ENCODE measurements at places on chromosomes 2 and 18.
A peak's percentile ranks its signal among the peaks of the same experiment; 100 is the strongest.

DNA sequence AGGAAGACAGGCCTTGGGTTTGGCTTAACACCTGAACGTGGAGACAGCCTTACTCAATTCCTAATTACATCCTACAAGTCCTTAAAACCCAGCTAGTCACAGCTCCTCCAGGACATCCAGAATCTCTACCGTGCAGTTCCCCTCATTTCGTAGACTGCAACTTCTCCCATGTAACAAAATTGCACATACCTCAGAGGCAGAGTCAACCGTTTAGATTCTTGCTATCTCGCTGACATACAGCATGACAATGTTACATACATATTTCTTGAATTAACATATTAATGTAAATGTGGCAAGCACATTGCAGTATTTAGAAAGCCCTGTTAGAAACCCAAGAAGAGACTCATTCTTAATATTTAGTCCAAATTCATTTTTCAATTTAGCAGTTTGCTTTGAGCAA, 358.7 kb downstream of the SETBP1 start:
- DNase-seq = no peak

GRCh38 chr2:222736301-222736700, 64.8 kb downstream of the MOGAT1 start:
- no peak for DNase-seq

DNA sequence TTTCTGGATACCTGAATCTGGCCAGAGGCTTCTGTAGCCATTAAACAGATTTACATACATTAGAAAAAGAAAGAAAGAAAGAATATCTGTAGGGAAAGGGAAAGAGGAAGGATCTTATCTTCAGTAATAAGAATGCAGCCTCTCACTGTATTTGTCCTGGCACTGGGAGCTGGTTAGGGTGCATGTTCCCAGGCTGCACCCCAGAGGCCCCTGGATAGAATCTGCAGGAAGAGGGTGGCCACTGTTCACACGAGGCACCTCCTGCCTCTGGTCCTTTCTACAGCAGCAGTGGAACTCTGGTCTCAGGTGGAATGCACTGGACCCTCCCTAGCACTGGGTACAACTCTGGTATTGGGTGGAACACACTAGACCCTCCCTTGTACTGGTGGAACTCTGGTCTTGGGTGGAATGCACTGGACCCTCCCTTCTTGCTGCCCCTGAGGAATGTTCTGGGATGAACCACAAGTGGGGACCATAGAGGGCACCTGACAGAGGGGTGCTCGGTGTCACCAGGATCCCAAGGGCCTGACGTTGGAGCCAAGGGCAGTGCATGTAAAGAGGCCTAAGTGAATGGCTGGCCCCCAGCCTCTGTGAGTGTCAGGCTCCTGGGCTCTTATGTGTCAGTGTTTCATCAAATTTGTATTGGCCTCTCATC, 27.4 kb upstream of the PXDN start:
- no peak for DNase-seq

- no peak for DNase-seq
These were observed 733.6 kb upstream of the ZEB2 start for GRCh38 chr2:145253492-145253891.

DNA sequence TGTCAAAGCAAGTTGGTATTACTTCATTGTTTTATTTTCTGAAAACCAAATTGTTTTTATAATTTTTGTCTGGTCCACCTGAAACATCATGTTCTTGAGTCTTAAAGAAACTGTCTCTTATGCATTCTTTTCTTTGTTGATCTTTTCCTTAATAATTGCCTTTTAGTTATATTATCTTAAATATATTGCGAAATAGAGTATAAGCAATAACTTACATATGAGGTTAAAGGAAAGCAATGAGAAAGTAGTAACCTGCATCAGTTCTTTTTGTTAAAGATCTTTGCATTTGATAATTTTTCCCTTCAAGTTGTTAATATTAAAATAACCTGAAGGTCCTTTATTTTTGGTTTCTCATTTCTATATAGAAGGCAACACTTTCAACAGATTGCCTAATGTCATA, 315.0 kb downstream of the CTNNA2 start:
- DNase-seq = no peak

- DNase-seq = no peak
These were observed 49.2 kb upstream of the PPP1CB start for GRCh38 chr2:28702415-28702861.

- DNase-seq = no peak
These were observed 227.5 kb downstream of the HDAC4 start for GRCh38 chr2:239173301-239173700.

DNA sequence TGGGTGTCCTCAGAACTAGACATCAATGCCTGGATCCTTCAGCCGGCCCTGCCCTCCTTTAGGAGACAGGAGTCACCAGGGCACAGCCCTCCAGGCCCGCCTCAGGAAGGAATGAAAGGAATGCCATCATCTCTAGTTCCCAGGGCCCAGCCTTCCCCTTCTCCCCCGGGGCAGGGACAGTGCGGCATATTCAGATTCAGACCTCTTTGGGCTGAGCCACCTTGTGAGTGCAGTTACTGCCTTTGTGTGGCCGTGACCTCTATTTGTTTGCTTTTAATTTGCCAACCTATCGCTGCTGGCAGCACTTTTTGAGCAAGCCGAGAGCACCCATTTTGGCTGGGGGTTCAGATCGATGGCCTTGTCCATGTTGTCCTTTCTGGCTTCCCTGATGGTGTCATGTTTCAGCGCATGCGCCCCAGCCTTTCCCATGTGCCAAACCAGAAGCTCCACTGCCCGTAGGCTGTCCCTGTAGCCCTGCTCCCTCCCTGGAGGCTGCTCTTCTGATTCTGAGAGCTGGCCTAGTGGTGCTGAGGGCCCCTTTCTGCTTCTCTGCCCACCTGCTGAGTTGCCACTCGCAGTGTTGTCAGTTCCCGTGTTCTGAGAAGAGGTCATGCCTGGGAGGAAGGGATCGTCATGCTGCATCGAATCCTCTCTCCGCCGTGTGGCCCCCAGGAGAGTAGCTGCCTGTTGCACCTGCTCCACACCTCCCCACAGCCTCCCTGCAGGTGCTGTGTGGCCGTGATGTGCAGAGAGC, 10.9 kb downstream of the ANKRD23 start:
- peak; percentile 87 for DNase-seq

GRCh38 chr18:56652802-56653201, 1.6 kb downstream of the WDR7 start:
- DNase-seq = no peak

GRCh38 chr18:70243131-70243929, 37.8 kb upstream of the RTTN start:
- no peak for DNase-seq

DNA sequence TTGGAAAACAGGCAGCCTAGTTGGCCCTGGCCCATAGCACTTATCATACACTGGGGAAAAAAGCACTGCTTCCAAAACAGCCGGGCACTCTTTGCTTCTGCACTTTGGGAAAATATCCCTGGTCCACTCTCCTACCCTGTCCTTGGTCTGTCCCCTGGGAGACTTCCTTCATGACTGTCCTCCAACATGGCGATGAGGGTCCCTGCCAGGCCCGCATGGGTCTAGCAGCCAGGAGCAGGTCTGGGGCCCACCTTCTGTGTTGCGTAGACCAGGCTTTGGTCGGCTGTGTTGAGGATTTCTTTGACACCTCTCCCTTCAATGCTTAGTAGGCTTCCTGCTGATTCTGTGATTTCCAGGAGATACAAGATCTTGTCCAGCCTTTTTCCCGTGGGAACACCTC, 12.2 kb downstream of the KCNF1 start:
- DNase-seq = no peak

- DNase-seq = no peak
These were observed 264.2 kb downstream of the SS18 start for GRCh38 chr18:25825979-25826776.

DNA sequence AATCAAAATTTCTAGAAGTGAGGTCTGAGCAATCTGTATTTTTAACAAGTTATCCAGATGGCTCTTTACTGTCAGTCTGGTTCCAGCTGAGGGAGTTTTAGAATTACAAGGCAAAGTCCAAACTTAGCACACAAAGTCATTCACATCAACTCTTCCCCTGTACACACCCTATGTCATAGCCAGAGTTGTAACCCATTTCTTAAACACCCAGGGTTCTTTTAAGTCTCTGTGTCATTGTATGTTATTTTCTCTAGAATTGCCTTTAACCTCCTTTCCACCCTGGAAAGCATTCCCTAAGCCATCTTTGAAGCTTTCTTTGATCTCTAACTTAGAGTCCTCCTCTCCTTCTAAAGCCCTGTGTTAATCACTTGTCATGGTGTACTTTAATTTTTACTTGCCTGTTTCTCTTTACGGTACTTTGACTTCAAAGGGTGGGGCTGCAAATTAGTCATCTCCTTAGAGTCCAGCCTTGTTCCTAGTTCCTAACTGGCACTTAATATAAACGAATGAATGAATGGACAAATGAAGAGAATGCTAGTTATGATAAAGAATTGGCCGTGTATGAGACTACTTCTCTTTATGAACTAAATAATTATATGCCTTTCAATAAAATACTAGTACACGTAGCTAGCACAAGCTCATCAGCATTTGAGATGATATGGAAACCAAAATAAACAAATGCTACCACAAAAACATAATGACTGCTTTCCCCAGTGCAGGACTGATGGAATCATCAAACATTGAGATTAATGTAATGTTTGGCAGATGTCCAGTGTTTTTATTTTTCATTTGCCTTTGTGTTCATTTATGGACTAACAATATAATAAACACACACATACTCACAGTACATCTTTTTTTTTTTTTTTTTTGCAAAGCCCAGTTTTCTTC, 11.9 kb upstream of the ACTR3 start:
- DNase-seq = peak; percentile 0

GRCh38 chr2:62938126-62938525, 112.5 kb upstream of the OTX1 start:
- no peak for DNase-seq

DNA sequence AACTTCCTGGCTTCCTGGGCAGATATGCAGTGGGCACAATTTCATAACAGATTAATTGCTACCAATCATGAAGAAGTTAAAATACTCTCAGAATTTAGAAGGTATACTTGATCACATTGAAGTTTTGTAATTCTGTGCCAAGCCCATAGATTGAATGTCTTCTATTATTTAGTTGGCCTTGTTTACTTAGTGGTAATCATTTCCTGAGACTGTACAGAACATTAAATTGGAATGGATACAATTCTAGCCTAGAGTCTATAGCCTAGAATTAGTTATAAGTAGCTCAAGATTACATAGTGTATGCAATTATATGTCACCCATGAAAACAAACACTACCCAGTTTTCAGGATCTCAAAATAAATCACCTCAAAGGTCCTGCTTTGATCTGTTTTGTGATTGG, 615.8 kb downstream of the XIRP2 start:
- no peak for DNase-seq

DNA sequence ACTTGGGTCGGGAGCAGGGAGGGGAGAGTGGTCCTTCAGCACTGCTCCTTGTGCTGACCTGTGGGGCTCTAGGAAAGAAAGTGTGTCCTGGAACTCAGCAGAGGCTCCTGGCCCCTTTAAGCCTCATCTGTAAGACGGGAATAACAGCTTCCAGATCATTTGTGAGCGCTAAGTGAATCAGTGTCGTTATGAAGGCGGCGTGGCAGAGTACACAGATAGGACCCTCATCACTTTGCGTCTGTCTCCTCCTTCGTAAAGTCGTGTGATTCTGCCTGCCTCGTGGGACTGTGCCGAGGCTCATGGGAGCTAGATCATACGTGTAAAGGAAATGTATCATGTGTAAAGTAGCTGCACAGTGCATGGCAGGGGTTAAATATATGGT, 18.6 kb downstream of the COLEC11 start:
- DNase-seq = no peak

DNA sequence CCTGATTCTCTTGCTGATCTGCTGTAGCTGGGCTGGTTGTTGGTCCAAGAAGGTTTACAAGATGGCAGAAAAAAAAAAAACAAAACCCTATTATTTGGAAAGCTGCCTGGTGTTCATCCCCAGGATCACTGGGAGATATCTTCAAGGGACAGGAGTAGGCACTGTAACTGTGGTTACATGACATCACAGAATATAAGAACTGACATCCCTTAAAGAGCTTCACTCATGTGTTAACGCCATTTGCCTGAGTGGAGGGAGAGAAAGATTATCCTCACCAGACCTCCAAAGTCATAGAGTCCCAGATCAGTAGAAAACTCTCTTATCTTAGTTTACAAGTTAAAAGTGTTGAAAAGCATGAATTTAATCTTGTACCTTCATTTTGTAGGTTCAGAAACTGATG, 95.3 kb upstream of the BZW1 start:
- DNase-seq = no peak

- DNase-seq = no peak
These were observed 247.4 kb upstream of the CYP26B1 start for GRCh38 chr2:72395096-72395495.

DNA sequence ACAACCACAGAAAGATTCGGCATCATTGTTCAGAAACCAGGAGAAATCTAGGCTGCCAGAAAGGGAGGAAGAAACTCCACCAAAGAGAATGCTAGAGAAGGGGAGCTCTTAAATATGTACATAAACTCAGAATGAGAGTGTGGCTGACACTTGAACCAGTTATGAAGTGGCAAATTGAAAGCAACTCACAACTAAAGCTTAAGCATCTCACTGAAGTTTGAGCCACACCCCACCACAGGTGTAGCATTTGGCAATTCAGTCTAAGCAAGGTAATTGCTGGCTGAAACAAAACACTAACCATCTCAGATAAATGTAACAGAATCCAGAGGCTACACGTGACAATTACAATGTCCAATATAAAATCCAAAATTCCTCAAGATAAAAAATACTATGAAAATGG, 168.4 kb downstream of the DOK6 start:
- no peak for DNase-seq

DNA sequence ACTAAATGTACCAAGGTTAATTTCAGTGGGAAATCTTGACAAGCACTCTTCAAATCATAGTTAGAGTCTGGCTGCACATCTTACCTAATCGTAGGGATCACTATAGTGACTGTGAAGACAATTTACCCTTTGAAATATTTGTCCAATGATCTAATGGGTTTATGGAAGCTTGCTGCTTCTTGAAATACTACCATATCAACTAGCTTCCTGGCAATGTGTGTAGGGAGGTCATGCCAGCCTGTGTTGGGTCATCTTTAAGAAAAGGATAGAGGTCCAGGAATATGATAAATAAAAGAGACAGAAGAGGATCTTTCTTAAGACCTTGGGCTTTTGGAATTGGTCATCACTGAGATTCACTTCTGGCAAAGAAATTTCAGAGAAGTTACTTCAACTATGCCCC, 84.4 kb downstream of the POLE4 start:
- DNase-seq = no peak

DNA sequence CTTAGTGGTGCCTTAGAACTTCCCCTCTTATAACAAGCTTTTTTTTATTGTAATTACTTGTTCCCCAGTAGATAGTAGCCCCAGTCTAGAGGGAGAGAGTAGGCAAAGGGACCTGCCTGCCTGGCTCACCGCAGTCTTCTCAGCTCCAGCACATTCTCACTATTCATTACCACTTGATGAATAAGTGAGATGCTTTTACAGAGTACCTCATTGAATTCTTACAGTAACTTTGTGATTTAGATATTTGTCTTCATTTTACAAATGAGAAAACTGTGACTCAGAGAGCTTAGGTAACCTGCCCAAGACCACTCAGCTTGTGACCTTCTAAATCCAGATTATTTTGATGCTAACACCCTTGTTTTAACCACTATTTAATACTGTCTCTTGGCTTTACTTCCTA, 77.8 kb downstream of the CHRNA1 start:
- no peak for DNase-seq

- no peak for DNase-seq
These were observed 41.5 kb upstream of the EPC2 start for GRCh38 chr2:148602885-148603561.

All from NCI-H1092 (cell line).